CD4-positive, alpha-beta T cell treated with Interferon gamma for 1 hour (primary cell): ENCODE measurements at places on chromosomes 11 and 22.

DNA sequence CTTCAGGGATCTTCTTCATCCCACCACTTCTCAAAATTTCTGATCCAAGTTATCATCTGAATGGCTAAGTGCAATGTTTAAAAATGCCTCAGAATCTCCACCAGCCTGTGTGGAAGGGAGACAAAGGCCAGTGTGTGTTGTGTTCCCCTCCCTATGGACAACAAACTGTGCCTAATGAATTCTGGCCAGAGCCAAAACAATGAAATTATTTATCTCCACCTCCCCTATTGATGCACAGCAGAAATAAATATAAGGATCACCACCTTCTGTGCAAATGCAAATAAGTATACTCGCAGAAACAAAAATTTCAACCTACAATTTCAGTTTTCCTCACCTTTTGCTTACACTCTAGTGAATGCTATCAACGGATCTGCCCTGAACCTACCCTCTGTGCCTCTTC is 75.8 kb downstream of the GAB2 start:
- DNase-seq, result no peak

DNA sequence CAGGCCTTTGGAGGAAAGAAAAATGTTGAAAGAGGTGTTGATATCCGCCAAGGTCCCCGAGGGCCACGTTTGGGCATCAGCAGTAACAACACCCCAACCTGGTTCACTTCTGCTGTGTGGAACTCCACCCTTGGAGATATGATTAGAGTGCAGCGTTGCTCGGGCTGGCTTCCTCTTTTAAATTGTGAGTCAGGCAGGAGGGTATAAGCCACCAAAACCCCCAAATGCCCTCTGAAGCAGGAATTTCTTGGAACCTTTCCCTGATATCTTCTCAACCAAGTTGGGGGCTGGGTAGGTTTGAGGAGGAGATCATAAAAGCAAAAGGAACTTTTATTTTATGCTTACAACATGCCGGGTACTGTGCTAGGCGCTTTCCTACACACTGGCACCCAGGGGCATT is 6.4 kb upstream of the C11orf96 start:
- no peak for DNase-seq

GRCh38 chr11:118076754-118077281 is at the start of gene TMPRSS4:
TMPRSS4 (plus strand) TSS chr11:118077078; CDS start chr11:118077303, 225 bp downstream.
- DNase-seq, result no peak

DNA sequence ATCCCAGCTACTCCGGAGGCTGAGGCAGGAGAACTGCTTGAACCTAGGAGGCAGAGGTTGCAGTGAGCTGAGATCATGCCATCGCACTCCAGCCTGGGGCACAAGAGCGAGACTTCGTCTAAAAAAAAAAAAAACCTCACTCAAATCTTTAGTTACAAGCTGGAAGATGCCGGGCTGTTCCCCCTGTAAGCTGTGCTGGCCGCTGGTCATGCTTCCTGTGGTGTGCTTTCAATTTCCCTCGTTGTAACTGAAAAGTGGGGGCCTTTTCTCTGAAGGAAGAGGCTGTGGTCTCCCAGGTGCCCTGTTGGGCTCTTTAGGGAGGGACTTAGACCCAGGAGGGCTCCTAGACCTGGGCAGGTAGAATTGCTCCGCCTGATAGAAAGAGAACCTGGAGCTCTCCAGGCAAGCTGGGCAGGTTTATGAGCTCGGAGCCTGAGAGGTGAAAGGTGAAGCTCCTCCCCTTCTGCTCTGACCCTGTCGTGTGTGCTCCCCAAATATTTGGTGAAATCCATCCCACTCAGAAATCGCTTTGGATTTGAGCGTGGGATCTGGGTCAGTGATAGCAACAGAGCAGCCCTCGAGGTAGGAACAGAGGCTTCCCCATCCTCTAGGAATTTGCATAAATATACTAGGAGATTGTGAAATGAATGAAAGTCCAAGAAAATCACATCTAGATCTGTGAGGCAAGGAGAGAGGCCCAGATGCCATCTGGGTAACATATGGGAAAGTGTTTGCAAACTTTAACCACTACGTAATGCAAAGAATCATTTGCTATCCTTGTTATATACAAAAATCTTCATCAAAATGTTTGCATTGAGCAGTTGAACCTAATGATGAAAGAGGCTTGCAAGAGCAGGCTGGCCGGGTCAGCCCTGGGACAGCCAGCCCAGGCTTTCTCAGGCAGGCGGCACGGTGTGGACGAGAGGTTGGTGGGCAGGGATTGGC is 154.3 kb downstream of the FBXO7 start:
- no peak for DNase-seq

- no peak for DNase-seq
These were observed 82.9 kb downstream of the KIRREL3 start for GRCh38 chr11:126917531-126918204.

GRCh38 chr11:47510209-47510608 is 42.7 kb downstream of the CELF1 start:
- DNase-seq, result no peak

GRCh38 chr11:130308059-130308458 is 6.7 kb downstream of the ZBTB44 start:
- DNase-seq, result no peak

DNA sequence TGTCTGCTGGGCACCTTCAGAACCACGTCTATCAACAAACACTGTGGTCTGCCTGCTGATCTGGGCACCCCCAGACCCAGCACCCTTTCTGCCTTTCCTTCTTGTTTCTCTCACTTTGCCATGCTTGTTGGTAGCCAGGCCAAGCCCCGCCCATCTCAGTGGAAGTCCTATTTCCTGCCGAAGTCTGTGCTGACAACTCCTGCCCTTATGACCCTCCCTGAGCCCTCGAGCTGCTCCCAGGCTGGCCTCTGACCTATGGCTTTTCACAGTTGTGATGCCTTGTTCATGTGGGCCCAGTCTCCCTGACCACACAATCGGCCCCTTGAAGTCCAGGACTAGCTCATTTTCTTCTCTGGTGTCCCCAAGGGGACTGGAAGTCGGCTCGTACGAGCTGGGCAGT is 132.1 kb downstream of the DSCAML1 start:
- no peak for DNase-seq

DNA sequence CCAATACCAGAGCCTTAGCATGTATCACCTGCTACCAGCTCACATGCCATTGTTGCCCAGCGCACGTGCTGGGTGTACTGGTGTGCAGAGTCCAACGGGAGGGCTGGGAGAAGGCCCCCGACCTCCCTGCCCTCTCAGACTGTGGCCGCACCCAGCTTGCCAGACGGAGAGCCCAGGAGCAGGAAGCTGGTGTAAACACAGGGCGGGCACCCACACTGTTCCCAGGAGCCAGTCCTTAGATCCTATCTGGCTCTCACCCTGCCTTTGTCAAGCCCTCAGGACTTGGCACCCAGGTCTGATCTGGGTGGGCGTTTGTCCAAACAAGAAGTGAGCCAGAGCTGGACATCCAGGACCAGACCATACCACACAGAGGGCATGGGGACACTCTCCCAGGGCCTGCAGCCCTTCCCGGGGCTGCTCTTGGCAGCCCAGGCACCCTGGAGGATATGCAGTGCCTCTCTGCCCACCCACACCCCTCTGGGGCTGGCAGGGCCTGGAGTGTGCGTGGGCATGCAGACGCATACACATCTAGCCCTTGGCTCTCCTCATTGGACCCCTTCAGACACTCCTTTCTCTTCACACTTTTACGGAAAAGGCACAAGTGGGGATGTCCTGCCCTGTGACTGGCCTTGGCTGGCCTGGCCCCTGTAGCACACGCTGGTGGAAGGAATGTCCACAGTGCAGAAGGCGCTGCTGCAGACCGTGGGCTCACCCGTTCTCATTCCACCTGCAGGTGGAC is 19.9 kb upstream of the CLDN5 start:
- no peak for DNase-seq

DNA sequence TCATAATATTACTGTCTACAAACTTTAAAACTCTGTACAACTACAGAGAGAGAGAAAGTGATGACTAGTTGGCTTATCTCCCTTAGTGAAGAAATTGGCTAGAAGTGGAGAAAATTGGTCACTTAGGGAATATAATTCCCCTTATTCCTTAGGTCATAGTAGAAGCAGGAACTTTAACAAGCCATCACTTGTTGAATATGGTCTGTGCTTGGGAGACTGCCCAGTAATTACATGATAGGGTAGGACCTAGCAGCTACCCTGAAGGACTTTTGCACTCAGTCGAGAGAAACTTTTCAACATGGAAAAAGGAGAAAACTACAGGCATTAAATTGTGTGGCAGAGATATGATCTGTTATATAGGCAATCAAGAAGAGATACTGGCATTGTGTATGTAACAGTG is 576.5 kb upstream of the CCDC90B start:
- no peak for DNase-seq

DNA sequence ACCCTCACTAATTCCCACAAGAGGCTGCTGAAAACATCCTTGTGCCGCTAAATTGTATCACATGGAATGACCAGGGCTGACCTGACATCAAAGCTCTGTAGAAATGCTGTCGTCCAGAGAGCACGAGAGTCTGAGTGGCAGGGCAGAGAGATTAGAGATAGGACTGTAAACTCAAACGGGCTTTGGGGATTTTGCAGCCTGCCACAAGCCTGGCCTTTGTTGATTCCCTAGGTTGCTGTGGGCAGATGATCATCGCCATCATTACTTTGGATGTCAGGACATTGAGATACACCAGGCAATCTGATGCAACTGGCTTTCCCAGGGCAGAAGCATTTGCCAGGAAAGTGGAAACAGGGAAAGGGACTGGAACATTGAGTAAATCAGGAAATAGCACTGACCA is 131.6 kb downstream of the ETS1 start:
- no peak for DNase-seq

DNA sequence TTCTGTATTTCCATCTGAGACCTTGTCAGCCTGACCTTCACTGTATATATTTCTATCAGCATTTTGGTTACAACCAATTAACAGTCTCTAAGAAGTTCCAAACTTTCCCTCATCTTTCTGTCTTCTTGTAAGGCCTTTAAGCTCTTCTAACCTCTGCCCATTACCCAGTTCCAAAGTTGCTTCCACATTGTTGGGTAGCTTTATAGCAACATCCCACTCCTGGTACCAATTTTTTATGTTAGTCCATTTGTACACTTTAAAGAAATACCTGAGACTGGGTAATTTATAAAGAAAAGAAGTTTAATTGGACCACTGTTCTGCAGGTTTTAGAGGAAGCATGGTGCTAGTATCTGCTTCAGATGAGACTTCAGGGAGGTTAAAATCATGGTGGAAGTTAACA is 1979.7 kb upstream of the RAG2 start:
- no peak for DNase-seq

- no peak for DNase-seq
These were observed 9.7 kb upstream of the MALAT1 start for GRCh38 chr11:65489035-65489705.

DNA sequence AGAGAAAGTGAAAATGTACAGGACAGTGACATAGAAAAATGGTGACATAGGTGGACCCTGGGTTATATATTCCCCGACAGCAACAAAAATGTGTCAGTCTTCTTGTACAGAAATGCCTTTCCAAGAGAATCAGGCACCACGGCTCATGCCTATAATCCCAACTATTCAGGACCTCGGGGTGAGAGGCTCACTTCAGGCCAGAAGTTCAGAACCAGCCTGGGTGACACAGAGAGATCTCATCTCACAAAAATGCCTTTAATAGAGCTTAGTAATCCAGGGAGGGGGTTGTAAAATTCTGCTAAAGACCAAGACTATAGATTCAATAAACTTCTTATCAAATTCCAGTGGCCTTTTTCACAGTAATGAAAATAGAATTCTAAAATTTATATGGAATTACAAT is 10.7 kb downstream of the ZNF195 start:
- DNase-seq, result no peak

DNA sequence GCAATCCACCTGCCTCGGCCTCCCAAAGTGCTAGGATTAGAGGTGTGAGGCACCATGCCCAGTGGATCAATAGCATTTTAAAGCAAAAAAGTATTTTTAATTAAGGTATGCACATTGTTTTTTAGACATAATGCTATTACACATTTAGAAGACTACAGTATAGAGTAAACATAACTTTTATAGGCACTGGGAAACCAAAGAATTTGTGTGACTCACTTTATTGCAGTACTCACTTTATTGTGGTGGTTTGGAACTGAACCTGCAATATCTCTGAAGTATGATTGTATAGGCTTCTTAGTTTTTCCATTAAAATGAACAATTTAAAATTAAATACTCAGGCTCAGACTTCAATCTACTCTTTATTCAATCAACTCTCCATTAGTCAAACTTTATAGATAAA is 17.5 kb upstream of the CD3E start:
- DNase-seq, result no peak

DNA sequence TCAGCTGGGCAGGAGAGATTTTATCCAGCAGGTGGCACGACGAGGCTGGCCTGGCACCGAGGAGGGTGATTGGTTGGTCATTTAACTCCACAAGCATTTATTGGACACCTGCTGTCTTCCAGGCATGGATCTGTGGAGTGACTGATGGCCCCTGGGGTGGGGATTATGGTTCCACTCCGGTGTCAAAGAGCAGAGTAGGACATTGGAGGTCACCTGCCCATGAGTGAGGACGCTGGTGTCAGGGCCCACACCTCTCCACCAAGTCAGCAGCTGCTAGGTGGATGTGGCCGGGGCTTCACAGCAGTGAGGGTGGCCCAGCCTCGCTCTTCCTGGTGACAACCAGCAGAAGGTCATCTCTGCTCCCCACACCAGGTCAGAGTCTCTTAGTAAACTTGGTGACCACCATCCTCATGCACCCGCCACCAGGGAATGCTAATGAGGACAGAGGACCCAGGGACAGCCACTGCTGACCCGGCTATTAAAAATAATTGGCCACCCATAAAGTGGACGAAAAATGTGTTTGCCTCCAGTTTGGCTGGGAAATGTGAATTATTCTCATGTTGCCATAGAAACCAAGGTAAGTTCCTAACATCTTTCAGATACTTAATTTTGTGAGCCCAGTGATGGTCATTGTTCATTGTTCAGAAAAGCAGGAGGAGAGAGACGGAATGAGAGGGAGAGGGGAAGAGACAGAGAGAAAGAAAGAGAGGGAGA is 428.7 kb downstream of the TBC1D22A start:
- DNase-seq, result no peak

DNA sequence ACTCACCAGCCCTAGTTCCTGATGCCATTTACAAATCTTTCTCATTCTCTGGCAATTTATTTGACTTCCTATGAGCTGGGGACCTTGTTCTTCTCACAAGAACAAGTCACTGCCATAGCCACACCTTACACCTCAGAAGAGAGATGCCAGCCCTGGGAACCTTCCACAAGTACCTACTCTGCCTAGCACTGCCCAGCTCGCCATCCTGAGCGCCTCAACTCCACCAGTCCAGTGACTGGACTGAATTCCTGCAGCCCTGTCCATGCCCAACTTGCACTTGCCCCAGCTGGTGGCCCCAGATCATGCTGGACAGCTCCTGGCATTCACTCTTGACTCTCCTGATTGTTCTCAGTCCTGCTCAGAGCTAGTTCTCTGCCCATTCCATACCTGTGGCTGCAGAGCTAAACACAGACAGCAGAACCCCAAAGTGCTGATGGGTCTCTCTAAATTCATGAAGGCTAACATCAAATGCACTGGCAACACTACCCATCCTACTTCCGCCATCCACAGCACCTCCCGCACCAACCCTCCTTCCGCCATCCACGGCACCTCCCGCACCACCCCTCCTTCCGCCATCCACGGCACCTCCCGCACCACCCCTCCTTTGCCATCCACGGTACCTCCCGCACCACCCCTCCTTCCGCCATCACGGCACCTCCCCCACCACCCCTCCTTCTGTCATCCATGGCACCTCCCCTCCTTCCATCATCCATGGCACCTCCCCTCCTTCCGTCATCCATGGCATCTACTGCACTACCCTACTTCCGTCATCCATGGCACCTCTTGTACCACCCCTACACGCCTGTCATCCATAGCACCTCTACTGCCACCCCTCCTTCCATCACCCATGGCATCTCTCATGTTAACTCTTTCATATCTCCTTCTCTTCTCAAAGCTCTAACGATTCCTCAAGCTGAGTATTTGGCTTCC is 23.6 kb upstream of the SLC25A1 start:
- DNase-seq, result no peak

GRCh38 chr11:133699071-133699470 is 146.2 kb downstream of the SPATA19 start:
- no peak for DNase-seq
